ENCODE measurements at places on chromosomes 2 and 18.

DNA sequence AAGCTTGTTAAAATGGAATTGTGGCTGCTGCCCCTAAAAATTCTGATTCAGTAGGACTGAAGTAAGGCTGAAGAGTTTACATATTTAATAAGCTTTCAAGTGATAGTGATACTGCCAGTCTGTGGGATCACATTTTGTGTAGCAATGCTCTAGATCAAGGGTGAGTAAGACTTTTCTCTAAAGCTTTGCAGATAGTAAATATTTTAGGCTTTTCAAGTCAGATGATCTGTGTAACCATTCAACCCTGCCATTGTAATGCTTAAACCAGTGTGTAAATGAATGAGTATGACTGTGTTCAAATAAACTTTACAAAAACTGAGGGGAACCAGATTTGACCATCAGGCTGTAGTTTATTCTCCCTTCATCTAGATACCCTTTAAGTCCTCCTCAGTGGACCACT lies 92.7 kb downstream of the PIK3C3 start:
- no peak for DNase-seq

- no peak for DNase-seq
These were observed 36.9 kb upstream of the DSEL start for GRCh38 chr18:67553437-67553836.

DNA sequence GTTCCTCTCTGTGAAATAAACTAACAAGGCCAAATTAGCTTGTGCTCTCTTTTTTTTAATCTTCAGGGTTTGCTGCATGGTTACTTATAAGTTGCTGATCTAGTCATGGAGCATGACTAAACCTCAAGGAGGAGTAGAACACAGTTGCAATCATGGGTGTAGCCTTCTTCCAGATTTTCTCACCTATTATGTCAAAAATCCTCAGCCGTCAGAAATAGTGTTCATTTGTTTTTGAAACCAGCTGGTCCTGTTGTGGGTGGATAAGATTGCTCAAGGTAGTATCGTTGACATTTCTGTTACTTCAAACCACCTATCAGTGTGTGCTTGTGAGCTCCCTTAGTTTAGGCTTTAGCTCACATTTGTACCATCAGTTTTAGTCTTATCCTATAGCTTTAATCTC lies 11.2 kb downstream of the RELCH start:
- no peak for DNase-seq

- DNase-seq: no peak
These were observed 17.1 kb downstream of the SMARCAL1 start for GRCh38 chr2:216429428-216429827.

DNA sequence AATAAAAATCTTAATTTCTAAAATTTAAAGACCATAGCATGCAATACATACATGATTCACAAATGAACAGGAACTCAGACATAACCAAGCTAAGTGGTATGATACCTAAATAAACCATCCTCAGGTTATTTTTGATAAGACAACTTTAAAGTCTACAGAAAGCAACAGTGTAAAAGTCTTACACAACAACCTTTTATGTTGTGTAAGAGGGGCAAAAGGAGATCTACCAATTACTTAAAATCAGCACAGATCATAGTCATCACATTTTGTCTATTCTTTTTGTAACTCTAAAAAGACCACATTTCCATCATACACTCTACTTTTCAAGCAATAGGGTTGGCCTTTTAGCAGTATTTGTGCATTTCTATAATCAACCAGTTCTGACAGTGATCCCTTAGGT lies 16.3 kb downstream of the SP3 start:
- no peak for DNase-seq

- no peak for DNase-seq
These were observed 189.3 kb downstream of the CLIP4 start for GRCh38 chr2:29304399-29305060.

GRCh38 chr2:233925402-233925801 lies 8.2 kb downstream of the TRPM8 start:
- DNase-seq: no peak

GRCh38 chr2:201250741-201251140 lies 9.6 kb upstream of the CASP8 start:
- no peak for DNase-seq

DNA sequence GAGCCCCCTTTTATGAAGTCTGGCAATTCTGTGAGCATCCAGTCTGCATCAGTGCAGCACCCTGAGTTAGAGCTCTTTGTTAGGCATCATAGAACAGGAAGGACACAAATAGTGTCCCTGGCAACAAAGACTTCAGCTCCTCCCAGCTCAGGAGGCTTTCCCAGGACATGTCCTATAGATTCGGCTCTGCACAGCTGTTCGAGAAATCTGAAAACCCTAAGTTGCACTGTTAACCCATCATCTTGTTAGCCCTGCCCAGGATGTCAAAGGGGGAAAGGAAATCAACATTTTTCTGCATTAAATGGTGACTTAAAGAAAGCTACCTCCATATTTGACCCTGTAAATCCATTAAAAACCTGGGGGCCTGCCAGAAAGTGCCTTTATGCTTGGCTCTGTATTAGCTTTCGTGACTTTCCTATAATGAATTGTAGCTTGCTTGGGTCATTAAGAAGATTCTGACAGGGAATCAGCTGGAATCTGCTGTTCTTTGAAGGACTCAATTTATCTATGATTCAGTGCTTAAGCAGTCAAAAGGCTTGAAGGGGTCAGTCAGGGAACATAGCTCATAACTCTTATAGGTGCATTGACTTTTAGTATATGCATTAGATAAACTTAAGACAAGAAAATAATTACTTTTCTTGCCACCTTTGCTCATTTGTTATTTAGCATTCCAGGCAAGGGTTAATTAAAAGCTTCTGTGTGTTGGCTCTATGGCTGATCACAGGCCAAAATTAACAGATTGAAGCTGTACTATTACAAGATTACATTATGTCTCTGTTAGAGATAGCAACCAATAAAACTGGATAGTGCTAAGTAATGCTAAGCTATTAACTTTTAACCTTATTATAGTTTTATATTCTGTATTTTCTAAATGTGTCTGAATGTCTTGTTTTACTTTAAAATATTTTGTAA lies 20.6 kb downstream of the ERMN start:
- DNase-seq: no peak

All from type B pancreatic cell (in vitro differentiated cells).